SJCRH30 (cell line): ENCODE measurements at places on chromosomes 1 and 21. TPM values are rescaled to one million over a fixed set of nuclear protein-coding genes. Genes with fewer than 3 reads are reported as not detected.
A peak's percentile ranks its signal among the peaks of the same experiment; 100 is the strongest.

GRCh38 chr1:19465650-19466049 is 19.7 kb downstream of the CAPZB start:
- no peak overlapping the region for H3K27ac ChIP-seq
- H3K27me3 ChIP-seq = no peaks in the 10 kb centered on the region
- no peak for DNase-seq
- H3K4me3 ChIP-seq = no peak overlapping the region
- H3K36me3 ChIP-seq = peaks cover 5% of the 10 kb centered on the region; the same call in 1 of the 2 replicates
- peaks cover 7% of the 10 kb centered on the region; the same call in 1 of the 2 replicates for H3K4me1 ChIP-seq

DNA sequence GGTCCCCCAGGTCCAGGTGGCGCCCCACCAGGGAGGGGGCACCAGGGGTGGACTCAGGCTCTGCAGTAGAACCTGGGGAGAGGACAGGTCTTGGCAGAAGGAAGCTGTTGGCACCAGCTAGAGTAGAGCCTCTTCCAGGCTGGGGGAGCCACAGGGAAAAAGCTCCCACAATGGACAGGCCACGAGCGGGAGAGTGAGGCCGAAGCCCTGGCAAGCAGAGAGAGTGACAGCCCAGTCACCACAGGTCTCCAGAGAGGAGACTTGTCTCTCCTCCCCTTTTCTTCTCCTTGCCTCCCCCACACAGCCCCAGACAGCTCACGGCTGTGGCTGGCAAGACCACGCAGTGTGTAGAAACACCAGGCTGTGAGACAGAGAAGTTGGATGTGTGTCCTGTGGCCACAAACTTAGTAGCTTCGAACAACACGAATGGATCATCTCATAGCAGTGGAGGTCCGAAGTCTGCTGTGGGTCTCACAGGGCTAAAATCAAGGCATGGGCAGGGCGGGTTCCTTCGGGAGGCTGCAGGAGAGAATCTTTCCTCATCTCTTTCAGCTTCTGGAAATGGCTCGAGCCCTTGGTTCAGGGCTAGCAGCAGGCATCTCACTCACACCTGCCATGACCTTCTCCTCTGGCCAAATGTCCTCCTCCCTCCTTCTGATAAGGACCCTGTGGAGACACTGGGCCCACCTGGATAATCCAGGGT is 3.3 kb downstream of the KRTAP12-4 start:
- H3K36me3 ChIP-seq = no peaks in the 10 kb centered on the region
- H3K4me3 ChIP-seq = no peak overlapping the region
- DNase-seq = no peak
- H3K27me3 ChIP-seq = no peaks in the 10 kb centered on the region
- H3K4me1 ChIP-seq = peaks cover 19% of the 10 kb centered on the region
- no peak overlapping the region for H3K27ac ChIP-seq

GRCh38 chr1:88237058-88237457 is 447.0 kb upstream of the PKN2 start:
- no peaks in the 10 kb centered on the region for H3K36me3 ChIP-seq
- DNase-seq = no peak
- no peaks in the 10 kb centered on the region for H3K4me1 ChIP-seq
- H3K27me3 ChIP-seq = no peaks in the 10 kb centered on the region
- H3K4me3 ChIP-seq = no peak overlapping the region
- H3K27ac ChIP-seq = no peak overlapping the region

DNA sequence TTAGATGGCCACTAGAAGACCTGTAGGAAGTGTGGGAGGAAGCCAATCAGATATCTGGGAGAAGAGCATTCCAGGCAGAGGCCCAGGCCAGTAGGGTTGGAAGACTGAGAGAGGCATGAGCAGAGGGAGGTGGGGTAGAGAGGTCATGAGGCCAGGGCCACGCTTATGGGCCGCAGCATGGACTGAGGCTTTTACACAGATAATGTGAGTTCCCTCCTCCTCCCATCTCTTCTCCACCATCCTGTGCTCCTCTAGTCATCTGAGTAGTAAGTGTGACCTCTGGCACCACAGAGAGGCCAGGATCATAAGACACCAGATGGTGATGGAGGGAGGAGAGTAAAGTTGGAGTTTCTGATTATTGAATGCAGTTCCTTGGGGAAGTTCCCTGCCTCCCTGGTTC is 17.1 kb downstream of the TTC22 start:
- no peaks in the 10 kb centered on the region for H3K4me1 ChIP-seq
- H3K36me3 ChIP-seq = no peaks in the 10 kb centered on the region
- no peak overlapping the region for H3K27ac ChIP-seq
- DNase-seq = no peak
- peaks cover 14% of the 10 kb centered on the region for H3K27me3 ChIP-seq
- no peak overlapping the region for H3K4me3 ChIP-seq

DNA sequence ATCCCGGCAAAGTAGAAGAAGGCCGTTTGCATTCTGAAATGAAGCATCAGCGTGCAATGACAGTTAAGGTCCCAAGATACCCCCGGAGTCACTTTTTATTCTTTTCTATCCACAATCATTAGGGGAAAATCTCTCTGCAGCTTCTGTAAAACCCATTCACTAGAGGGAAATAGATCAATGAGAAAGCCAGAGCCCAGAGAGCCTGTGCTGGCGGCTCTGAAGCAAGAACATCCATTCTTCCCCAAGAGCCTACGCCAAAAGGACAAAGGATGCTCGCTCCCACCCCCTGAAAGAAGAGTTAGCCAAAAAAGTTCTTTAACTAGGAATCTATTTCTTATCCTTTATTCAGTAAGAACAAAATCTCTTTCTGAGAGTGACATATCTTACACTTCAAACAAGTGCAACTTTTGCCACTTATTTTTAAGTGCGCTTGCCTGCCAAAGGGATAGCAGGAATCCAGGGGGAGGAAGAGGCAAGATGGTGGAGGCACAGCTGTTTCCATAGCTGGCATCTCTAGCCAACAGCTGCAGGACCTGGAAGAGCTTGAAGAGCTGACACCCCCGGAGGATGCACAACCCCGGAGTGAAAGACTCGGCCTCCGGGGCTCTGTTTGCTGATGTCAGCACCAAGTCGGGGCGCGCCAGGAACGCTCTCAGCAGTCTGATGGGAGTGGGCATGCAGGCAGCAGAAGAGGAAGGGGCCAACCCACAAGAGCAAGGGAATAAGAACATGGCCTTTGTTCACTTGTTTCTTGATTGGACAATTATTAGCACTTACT is 68.7 kb downstream of the KCNN3 start:
- no peaks in the 10 kb centered on the region for H3K27me3 ChIP-seq
- no peak overlapping the region for H3K4me3 ChIP-seq
- peaks cover 49% of the 10 kb centered on the region for H3K4me1 ChIP-seq
- H3K27ac ChIP-seq = peak overlapping the region; percentile 90

GRCh38 chr1:49728377-49728776 is 295.4 kb downstream of the AGBL4 start:
- H3K4me3 ChIP-seq = no peak overlapping the region
- H3K27me3 ChIP-seq = no peaks in the 10 kb centered on the region; the same call in 1 of the 2 replicates
- H3K4me1 ChIP-seq = no peaks in the 10 kb centered on the region
- DNase-seq = no peak
- H3K27ac ChIP-seq = no peak overlapping the region
- H3K36me3 ChIP-seq = no peaks in the 10 kb centered on the region

DNA sequence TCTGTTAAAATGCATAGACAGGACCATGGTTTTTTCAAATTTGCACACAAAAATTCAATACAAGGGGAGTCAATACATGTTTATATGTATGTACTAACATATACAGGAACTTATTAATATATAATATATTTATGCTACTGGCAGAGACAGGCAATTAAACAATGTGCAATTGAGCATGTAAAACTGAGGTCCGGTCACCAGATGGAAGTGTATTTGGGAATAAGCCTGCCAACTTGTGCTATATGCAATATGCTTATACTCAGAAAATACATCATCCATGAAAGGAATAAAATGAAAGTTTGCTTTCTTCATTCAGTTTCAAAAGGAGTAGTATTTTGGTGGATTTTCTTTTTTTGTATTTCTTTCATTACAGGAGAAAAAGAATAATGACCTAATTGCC is 640.2 kb upstream of the CXADR start:
- H3K36me3 ChIP-seq = no peaks in the 10 kb centered on the region
- no peaks in the 10 kb centered on the region for H3K27me3 ChIP-seq
- H3K4me1 ChIP-seq = no peaks in the 10 kb centered on the region
- no peak for DNase-seq
- no peak overlapping the region for H3K27ac ChIP-seq

- no peak overlapping the region for H3K27ac ChIP-seq
- no peaks in the 10 kb centered on the region for H3K27me3 ChIP-seq
- no peak overlapping the region for H3K4me3 ChIP-seq
- peaks cover 73% of the 10 kb centered on the region for H3K36me3 ChIP-seq
- no peak for DNase-seq
- H3K4me1 ChIP-seq = peaks cover 5% of the 10 kb centered on the region
These were observed 39.7 kb downstream of the MRAP start for GRCh38 chr21:32338209-32338921.

- no peak overlapping the region for H3K4me3 ChIP-seq
- no peaks in the 10 kb centered on the region for H3K4me1 ChIP-seq
- H3K27ac ChIP-seq = no peak overlapping the region
- H3K36me3 ChIP-seq = no peaks in the 10 kb centered on the region
- no peaks in the 10 kb centered on the region for H3K27me3 ChIP-seq
- no peak for DNase-seq
These were observed 99.3 kb downstream of the NPHS2 start for GRCh38 chr1:179476484-179476883.

- no peak overlapping the region for H3K27ac ChIP-seq
- H3K4me3 ChIP-seq = no peak overlapping the region
- no peaks in the 10 kb centered on the region for H3K36me3 ChIP-seq
- H3K27me3 ChIP-seq = peaks cover 27% of the 10 kb centered on the region
- H3K4me1 ChIP-seq = no peaks in the 10 kb centered on the region
- no peak for DNase-seq
These were observed 244.8 kb upstream of the VAMP3 start for GRCh38 chr1:7526196-7526866.

GRCh38 chr1:180195401-180195800 is 34.7 kb upstream of the LHX4 start:
- no peaks in the 10 kb centered on the region for H3K27me3 ChIP-seq
- no peak for DNase-seq
- no peaks in the 10 kb centered on the region for H3K36me3 ChIP-seq
- H3K4me1 ChIP-seq = no peaks in the 10 kb centered on the region

DNA sequence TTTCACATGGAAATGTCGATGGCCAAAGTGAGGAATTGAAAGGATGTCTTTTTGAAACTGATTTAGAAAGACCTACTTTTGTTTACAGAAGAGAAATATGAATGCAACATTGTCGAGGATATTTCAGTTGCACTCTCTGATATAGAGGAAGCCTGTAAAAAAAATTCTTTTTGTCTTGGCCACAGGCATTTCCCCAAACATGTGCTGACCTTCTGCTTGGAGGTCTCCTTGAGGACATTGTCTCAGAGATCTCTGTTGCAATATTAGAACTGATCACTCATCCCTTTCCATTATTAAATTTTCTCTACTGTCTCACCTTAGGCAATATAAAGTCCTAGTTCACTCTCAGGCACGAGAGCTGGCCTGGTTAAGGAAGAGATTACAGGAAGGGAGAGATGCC is 16.0 kb downstream of the S100A11 start:
- peaks cover 54% of the 10 kb centered on the region for H3K4me1 ChIP-seq
- no peaks in the 10 kb centered on the region for H3K36me3 ChIP-seq
- H3K27ac ChIP-seq = no peak overlapping the region

DNA sequence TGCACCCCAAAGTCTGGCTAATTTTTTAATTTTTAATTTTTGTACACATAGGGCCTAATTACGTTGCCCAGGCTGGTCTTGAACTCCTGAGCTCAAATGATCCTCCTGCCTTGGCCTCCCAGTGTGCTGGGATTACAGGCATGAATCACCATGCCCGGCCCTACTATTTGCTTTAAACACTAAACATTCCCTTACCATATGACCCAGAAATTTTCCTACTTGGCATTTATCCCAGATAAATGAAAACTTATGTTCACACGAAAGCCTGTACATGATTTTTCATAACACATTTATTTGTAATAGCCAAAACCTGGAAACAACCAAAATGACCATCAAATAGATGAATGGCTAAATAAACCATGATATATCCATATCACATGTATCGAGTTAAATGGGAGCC is 35.8 kb downstream of the NDUFS5 start:
- no peak for DNase-seq
- H3K4me1 ChIP-seq = no peaks in the 10 kb centered on the region
- no peak overlapping the region for H3K4me3 ChIP-seq
- H3K27ac ChIP-seq = no peak overlapping the region
- no peaks in the 10 kb centered on the region for H3K27me3 ChIP-seq

DNA sequence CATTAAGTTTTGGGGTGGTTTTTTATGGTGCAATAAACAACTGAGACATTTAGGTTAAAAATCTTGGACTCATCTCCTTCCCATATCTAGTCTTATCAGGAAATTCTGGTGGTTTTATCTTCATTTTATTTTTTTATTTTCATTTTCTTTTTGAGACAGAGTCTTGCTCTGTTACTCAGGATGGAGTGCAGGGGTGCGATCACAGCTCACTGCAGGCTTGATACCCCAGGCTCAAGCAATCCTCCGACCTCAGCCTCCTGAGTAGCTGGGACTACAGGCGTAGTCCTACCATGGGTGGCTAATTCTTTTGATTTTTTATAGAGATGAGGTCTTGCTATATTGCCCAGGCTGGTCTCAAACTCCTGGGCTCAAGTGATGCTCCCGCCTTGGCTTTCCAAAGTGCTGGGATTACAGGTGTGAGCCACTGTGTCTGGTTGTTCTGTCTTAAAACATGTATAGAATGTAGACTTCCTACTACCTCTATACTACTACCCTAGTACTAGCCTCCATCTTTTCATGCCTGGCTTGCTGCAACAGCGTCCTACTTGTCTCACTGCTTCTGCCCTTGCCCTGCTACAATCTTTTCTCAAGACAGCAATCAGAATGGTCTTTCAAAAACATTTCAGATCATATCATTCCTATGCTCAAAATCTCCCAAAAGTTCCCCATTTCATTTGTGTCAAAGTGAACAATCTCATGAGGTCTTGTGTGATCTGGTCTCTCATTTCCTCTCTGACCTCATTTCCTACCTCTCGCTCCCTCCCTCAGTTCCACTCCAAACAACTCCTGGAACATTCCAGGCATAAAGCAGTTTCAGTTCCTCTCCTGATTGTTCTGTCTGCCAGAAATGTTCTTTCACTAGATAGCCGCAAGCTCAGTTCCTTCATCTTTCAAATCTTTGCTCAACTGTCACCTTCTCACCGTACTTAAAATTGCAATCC is 5.9 kb upstream of the FCGR2A start:
- no peaks in the 10 kb centered on the region for H3K4me1 ChIP-seq
- no peak overlapping the region for H3K4me3 ChIP-seq

- H3K4me3 ChIP-seq = no peak overlapping the region
- H3K4me1 ChIP-seq = peaks cover 44% of the 10 kb centered on the region
- peak overlapping the region; percentile 28 for H3K27ac ChIP-seq
- no peaks in the 10 kb centered on the region for H3K27me3 ChIP-seq
These were observed 150.5 kb downstream of the LYPLAL1 start for GRCh38 chr1:219324171-219324570.

- no peaks in the 10 kb centered on the region for H3K36me3 ChIP-seq
- no peak overlapping the region for H3K27ac ChIP-seq
These were observed 33.8 kb downstream of the RSPH1 start for GRCh38 chr21:42461881-42462877.

- H3K4me1 ChIP-seq = peaks cover 8% of the 10 kb centered on the region
- DNase-seq = no peak
- no peaks in the 10 kb centered on the region for H3K36me3 ChIP-seq
- H3K27ac ChIP-seq = no peak overlapping the region
- H3K4me3 ChIP-seq = no peak overlapping the region
These were observed 276.9 kb upstream of the SNX7 start for GRCh38 chr1:98384461-98385141.

The MYOG gene
- 525 and 538 TPM in 2 replicates for total RNA-seq

The RPE65 gene
- total RNA-seq = 0.06 and 0.13 TPM in 2 replicates

The TEKT2 gene
- total RNA-seq = 0.15 TPM in 1 of 2 replicates, not detected in the other

The PTGFR gene
- total RNA-seq = not detected in 2 replicates

The IFI44 gene
- 6.5 and 11.7 TPM in 2 replicates for total RNA-seq

The DMRTA2 gene
- 39.1 and 40.1 TPM in 2 replicates for total RNA-seq

The PLA2G2E gene
- not detected in 2 replicates for total RNA-seq

The FCRL1 gene
- not detected in 2 replicates for total RNA-seq
